ENCODE measurements at places on chromosomes 12 and 14.

- DNase-seq: no peak
These were observed 276.7 kb upstream of the SRRM4 start for GRCh38 chr12:118704527-118705241.

GRCh38 chr14:99174081-99174769 lies 97.8 kb downstream of the BCL11B start:
- DNase-seq: no peak

DNA sequence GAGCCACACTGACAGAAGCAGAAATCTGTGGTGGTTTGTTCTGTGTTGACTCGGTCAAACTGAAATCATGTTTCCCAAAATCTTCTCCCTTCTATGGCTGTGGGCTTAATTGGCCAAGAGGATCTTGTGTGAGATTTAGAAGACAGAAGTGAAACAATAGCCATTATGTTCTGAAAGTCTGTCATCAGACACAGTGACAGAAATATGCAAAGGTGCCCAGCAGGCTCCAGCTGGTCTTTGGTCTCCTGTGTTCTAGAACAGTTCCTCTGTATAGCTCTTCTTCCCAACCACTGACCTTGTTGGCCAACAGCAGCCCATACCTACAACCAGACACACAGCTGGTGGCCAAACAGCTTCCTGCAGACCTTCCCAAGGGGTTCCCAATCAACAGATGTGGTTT lies 25.0 kb upstream of the COCH start:
- no peak for DNase-seq

DNA sequence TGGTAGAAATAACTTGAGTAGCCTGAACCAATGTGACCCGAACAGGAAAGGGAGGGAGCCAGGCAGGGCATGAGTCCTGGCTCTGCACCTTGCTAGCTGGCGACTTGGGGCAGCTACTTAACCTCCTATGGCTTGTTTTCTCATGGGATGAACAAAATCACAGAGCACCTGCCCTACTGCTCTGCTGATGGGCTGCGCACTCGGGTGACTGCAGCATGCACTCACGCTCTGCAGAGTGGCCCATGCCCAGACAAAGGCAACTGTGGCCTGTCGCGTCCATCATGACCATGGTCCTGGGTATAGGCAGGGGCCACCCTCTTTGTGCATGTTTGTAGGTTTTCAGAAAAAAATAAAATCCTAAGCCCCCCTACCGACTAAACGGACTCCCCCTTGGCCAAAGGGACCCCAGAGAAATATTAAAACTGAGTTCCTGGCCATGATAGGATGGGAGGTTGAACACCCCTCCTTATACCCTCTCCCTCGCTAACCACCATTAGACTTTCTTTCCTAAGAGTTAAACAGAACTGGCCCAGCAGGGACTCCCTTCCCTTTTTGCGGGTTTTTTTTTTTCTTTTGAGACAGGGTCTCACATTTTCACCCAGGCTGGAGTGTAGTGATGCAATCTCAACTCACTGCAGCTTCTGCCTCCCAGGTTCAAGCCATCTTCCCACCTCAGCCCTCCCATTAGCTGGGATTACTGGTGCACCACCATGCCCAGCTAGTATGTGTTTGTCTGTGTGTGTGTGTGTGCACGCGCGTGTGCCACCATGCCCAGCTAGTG lies 32.5 kb downstream of the VWF start:
- no peak for DNase-seq

DNA sequence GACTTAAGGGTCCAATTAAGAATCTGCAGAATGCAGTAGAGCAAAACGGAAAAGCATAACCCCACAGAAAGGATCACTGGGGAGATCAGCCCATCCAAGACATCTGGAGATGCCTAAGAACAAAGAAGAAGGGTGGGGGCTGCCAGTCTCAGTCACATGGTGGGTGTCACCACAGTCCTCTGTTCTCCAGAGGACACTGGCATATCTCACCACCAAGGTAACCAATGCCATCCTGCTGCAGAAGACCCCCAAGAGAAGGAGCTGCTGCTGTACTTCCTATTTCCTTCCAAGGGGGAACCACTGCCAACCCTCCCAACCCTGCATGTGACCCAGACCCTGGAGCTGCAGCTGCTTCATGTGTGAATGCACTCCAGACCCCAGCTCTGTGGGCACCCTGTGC lies 91.2 kb downstream of the PTGER2 start:
- no peak for DNase-seq

DNA sequence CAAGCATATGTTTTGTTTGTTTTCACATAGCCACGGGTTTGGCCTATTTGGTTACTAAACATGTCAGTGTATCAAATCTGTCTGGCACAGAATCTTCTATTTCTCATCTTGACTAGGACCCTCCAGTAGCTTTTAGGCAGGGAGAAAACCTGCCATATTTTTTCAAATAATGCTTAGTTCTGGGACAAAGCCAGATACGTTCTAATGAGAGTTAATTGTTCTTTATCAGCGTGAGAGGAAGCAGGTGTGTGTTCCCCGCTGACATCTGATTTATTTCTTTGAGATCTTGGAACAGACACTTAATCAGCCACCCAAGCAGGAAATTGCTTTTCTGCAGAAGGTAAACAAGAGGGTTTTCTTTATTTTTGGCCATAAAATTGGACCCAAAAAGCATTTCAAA lies 54.8 kb downstream of the GOLGA5 start:
- DNase-seq: no peak

DNA sequence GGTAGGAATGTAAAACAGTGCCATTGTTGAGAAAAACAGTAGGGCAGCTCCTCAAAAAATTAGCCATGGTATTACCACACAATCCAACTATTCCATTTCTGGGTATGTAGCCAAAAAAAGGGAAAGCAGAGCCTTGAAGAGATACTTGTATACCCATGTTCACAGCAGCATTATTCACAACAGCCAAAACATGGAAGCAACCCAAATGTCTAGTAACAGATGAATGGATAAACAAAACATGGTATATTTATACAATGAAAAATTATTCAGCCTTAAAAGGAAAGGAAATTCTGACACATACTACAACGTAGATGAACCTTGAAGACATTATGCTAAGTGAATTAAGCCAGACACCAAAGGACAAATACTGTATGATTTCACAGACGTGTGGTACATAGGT lies 67.6 kb upstream of the GNG2 start:
- no peak for DNase-seq

DNA sequence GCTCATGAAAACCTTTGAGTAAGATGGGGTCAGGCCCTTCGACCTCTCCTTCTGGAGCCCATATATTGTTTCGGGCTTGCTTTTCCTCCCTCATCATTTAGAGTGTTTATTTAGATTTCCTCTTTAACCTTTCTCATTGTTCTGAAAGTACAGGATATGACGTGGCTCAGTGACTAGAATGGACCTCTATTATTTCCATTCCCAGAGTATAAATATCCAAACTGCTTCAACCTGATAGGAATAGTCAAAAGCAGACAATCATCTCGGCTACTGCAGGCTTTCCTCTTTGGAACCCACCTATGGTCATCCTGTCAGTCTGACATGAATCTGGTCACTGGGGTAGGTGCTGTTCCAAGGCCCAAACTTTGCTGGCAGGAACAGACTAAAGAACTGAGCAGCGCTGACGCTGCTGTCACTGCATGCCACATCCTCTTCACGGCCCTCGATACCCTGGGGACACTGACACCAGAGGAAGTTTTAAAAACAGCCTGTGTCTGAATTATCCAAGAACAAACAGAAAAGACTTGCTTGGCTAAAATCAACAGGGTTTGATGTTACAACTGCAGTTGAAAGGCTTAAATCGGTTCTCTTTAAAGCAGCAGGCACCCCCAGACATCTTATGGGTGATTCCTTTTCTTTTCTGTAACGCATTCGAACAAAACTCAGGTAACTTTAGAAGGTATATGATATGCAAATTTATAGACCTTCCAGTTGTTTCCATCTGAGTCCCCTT lies 5.0 kb upstream of the DDX47 start:
- no peak for DNase-seq

DNA sequence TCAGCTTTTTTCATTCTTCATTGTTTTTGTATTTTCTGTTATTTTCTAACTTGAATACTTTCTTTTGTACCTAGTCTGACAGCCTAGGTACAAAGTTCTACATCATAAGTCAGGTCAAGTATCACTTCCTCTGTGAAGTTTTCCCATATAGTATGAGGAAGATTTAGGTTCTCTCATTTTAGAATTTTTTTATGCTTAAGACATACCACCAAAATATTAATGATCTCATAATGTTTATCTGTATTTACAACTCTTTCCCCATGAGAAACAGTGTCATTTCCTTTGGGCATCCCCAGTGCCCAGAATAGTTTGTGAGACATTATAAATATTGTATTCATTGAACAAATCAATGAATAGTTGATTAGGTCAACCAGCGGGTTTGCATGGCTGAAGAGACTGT lies 3.1 kb upstream of the ATF7IP start:
- DNase-seq: no peak

DNA sequence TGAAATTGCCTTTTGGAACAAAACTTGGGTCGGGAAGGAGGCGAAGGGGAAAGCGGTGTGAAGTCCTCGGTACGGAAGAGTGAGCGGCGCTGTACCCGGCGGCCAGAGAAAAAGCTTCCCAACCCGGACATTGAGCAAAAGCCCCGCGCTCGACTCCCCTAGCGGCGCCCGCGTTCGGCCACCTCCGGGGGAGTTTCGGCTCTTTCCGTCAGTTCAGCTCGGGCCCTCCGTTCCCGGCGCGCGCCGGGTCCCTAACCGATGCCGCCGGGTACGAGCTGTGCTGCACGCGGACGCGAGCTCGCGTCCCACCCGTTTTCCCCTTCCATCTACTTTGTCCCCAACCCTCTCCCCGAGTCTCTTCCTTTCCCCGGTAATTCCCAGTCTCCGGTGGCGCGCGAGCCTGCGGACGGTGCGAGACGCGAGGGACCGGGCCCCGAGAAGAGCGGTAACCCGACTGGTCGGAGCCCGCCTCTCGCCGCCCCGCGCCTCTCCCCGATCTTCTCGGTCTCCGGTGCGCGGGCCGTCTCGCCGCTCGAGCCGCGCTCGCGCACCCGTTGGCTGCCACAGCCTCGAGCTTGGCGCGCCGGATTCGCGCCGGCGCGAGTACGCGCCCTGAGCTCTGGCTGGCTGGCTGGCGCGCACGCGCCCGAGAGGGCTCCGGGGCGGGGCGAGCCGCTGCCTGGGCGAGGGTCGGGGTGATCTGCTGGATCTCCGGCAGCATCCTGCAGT lies 446 bp upstream of the SPATS2 start:
- DNase-seq: peak; percentile 85

DNA sequence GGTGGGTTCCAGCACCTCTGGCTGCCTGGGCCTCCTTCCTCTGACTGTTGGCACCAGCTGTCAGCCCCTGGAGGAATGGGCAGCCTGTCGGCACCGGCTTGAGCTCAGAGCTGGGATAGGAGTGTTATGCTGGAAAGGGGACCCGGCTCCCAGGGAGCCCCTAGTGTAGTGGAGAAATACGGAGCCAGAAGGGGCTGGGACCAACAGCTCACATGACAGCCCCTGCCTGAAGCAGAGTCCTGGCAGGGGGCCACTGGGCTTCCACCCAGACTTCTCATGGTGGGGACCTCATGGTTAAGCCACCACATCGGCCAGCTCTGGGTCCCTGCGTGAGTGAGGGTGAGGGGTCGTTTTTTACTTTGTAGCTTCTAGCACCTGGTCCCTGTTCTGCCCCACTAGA lies 174.5 kb downstream of the TSPAN9 start:
- DNase-seq: no peak

DNA sequence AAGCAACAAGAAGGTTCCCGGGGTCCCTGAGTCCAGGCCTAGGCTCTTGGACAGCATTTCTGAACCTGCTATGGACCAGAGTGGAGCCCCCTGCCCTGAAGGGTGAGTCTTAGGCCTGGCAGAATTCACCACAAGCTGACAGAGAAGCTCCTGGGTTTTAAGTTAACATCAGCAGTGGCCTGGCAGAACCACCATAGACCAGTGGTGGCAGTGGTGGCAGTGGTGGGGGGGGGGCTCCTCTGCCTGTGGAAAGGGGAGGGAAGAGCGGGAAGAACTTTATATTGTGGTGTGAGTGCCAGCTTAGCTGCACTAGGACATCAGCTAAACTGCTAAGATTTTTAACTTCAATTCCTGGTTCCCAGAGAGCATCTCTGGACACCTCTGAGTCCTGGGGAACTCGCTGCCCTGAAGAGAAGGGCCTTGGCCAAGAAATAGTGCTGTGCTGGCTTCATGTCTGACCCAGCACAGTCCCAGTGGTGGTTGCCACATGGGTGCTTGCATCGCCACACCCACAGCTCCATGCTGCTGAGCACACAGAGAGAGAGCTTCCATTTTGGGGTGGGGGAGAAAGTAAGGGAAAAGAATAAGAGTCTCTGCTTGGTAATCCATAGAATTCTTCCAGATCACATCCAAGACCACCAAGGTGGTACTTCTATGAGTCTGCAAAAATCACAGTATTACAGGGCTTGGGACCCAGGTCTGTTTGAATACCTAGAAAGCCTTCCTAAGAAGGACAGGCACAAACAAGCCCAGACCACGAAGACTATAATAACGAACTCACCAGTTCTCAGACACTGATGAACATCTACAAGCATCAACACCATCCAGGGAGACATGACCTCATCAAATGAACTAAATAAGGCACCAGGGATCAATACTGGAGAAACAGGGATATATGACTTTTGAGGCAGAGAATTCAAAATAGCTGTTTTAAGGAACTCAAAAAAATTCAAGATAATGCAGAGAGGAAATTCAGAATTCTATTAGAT lies 20.4 kb upstream of the RNF212B start:
- no peak for DNase-seq

GRCh38 chr12:128316078-128316477 lies 49.1 kb downstream of the TMEM132C start:
- no peak for DNase-seq
